NB4 (cell line): ENCODE measurements at places on chromosomes 7 and 10.
A peak's percentile ranks its signal among the peaks of the same experiment; 100 is the strongest.

GRCh38 chr7:24434972-24435371, 138.3 kb upstream of the PALS2 start:
- DNase-seq: peak; percentile 9

DNA sequence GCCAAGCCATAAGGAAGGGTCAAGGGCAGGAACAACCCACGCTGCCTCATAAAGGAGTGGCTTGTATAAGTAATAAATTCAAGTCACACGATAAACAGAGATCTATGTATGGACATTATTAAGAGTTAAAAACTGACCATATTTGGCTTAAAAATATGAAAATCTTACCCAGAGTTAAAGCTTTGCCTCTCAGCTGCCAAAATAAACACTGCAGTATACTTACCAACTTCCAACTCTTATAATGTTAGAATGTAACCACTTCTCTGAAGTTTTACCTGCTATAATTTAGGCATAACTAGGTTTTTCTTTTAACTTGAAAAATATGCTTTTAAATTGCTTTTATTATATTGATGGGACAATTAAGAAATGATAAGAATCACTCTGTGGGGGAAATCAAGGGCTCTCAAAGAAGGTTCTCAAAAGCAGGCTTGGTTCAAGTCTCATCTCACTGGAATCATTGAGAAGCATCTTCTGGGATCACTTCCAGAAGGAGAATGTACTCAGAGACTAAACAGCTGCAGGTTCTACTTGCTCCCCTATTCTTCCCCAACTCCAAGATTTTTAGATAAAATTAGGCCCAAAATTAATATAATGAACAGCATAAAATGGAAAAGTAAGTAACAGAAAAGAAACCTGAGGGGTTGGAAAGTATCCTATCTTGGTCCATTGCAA, 16.1 kb upstream of the CAV2 start:
- DNase-seq: no peak

DNA sequence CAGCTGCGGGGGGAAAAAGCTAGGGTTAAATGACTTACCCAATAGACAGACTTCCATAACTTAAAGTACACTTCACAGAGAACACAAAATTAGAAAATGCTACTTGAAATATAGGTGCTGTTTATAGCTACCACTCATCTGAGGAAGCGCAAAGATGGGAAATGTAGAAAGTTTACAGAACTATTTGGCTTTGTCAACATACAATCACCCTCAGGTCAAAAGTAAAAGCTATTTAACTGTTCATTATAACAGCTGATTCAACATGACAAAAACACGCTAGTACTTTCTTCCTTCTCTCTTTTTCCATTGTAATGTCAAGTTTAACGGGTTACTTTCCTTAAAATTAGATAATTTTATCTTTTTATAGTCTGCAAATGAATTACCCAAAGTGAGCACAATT, 51.2 kb downstream of the PUS7 start:
- DNase-seq: no peak

DNA sequence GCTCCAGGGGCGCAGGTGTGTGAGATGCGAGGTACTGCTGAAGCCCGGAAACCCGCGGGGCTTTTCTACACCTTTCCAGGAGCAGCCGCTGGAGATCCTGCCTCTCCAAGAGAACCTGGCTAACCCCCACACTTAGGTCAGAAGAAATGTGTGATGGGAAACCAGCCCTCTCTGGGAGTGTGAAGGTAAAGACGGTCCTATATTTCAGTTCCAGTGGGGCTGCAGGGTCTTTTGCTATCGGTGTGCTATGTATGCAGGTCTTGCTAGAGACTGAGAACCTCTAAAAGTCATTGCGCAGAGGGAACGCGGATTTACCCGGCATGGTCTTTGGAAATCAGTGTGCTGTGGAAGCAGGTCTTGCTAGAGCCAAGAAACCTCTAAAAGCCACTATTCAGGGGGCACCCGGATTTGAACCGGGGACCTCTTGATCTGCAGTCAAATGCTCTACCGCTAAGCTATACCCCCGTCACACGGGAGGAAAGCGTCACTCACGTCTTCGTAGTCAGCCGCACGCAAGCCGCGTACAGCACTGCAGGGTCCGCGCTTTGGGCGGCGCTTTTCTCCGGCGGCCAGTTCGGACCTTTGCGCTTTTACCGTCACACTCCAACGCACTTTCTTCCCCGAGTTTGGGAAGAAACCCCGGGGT, 46.0 kb downstream of the ZNF777 start:
- DNase-seq: no peak

DNA sequence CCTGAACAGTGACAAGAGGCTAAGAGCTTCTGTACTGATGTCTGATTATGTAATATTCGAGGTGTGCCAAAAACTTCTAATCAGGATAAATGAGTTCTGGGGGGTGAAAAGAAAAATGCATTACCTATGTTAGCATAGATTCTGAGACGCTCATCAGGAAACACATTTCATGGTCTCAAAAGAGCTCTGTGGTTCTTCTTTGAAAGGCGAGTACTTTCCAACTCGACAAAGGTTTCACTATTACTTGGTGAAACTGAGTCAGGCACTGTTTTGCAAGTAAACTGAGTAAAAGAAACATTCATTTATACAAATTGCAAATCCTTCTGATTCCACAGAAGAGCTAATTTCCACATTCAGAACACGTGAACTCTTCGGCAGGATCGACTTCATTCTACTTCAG, 523.2 kb downstream of the GATA3 start:
- no peak for DNase-seq

GRCh38 chr10:132465889-132466519, 69.0 kb downstream of the PWWP2B start:
- no peak for DNase-seq

- DNase-seq: no peak
These were observed 5.2 kb downstream of the CLIP2 start for GRCh38 chr7:74294191-74294998.

DNA sequence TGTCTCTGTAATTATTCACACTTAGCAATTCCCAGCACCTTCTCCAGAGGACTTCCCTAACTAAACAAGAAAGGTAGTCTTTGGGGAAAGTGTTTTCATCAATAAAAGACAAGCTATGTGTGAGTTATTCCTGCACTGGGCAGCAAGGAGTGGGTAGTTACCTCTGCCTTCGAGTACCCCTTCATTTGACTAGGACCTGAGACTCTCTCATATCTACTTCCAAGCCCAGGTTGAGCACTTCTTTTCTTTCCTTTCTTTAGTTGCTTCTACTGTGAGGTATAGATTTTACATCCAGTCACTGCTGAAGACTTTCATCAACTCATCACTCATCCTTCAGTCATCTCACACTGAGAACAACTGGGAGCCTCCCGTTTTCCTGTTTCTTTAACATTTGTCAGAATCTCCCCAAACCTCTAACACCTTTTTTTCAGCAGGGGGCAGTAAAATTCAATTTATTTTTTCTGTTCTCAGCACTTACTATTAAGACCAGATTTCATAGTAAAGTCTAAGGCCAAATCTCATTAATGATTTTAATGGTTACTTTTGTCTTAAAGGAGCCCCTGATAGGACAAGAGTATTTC, 80.1 kb upstream of the PRSS1 start:
- peak; percentile 29 for DNase-seq

- DNase-seq: no peak
These were observed 100.9 kb upstream of the DPP6 start for GRCh38 chr7:153951316-153951715.

DNA sequence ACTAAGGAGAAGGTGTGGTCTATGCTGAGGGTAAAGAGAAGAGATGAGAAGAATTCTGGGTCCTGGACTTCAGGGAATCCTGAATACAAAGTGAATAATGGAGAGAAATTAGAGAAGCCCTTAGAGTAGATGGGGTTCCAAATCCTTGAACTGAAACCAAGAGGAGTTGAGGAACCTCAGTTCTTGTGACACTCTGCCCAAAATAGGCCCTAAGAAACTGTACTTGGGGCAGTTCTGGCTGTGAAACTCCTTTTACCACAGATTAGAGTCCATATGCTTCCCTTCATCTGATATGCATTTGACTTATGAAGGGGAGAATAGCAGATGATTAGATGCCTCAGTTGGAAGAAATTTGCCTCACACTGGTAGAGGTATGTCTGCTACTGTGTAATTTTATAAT, 19.0 kb downstream of the TES start:
- no peak for DNase-seq

- peak; percentile 94 for DNase-seq
These were observed 11.4 kb downstream of the KDM7A start for GRCh38 chr7:140165422-140165821.

GRCh38 chr10:80171248-80171660, 34.1 kb downstream of the ANXA11 start:
- DNase-seq: no peak

DNA sequence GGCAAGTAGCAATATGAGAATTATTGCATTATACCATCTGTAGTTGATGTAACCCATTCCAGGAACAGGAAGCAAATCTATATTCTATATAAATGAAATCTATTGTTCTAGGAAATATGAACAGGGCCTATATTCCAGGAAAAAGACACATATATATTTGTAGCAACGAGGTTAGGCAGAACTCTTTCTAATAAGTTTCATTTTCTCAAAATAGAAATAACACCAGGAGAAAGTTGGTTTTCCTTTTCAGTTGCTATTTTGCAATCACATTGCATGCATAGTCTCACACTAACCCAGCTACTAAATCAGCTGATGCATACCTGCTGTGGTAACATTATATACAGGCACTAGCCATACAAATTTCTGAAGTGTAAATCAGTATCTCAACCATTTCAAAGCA, 6.2 kb upstream of the IFIT2 start:
- peak; percentile 64 for DNase-seq

GRCh38 chr10:103617602-103618385, 124.3 kb downstream of the NEURL1 start:
- DNase-seq: no peak

- no peak for DNase-seq
These were observed 39.9 kb upstream of the MKI67 start for GRCh38 chr10:128166151-128166550.

GRCh38 chr10:1035201-1035600, 9.5 kb upstream of the IDI2 start:
- DNase-seq: no peak

DNA sequence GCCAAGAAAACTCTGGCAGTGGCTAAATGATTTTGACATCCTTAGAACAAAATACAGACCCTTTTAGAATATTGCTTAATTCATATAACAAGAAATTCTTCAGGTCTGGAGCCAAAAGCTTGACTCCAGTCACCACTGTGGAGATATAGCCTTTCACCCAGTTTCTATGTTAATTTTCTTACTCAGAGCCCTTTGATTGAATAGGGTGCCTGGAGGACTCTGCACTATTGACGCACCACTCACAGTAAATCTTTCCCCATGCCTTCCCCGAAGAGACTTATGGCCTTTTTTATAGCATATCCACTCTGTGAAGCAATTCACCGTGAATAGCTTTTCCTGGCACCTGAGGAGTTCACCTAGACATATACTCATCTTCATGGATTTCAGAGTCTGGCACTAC, 613.8 kb downstream of the ZWINT start:
- no peak for DNase-seq

- peak; percentile 36 for DNase-seq
These were observed 470.5 kb upstream of the LRRTM3 start for GRCh38 chr10:66455304-66455703.

DNA sequence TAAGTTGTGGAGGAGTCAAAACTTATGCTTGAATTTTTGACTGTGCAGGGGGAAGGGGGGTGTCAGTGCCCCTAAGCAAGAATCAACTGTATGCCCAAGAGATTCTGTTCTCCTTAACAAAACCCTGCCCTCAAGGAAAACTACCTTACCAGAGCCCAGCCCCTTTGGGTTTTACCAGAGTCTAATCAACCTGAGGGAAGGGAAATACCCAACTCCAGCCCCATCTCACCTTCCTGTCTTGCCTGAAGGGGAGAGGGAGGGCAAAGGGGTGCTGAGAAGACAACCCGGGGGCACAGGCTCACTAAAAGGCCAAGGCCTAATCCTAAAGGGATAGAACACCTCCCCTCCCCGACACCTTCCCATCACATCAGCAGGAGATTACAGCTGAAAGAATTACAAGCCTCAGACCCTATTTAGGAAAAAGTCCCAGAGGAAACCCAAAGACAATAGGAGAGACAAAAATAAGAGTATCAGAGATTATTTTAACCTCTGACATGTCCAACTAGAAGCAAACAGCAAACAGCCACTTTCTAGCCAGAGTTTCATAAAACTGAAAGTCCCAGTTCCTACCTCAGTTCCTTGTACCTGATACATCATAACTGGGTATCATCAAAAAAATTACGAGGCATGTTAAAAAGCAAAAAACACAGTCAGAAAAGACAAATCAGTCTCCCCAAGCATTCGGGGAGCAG, 26.8 kb upstream of the C7orf33 start:
- DNase-seq: no peak

DNA sequence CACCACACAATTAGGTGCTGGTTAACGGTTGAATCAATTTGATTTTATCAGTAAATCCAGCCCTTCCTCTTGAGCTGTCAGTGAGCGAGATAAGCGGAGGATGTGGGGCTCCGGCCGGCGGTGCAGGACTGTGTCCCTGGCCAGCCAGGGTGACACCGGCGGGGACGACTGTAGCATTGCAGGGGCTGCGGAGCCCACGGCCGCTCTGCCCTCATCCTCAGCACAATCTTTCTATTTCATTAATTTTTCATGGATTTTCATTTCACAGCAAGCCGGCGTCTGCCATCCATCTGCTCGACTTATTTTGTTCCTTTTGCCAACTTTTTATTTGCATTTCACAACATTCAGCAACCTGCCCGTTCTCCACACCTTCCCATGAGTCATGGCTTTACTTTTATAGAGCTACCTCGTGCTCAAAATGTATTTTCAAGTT, 4.7 kb downstream of the ADARB2 start:
- DNase-seq: no peak

GRCh38 chr7:33698041-33698440, 207.3 kb upstream of the BMPER start:
- DNase-seq: no peak

DNA sequence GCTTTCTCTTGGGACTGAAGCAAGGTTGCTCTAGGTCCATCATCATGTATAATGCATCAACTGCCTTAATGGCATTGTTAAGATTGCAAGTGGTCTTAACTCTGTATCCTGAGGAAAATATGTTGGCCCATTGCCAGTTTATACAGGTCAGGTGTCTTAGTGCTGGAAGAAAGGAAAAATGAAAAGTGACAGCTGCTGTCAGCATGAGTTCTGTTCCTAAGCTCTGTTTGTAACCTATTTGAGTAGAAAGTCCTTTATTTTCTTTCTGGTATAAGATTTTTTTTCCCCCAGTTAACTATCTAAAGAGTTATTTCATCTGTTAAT, 127.2 kb downstream of the SRI start:
- no peak for DNase-seq

GRCh38 chr7:55235115-55235514, 130.0 kb upstream of the LANCL2 start:
- no peak for DNase-seq

DNA sequence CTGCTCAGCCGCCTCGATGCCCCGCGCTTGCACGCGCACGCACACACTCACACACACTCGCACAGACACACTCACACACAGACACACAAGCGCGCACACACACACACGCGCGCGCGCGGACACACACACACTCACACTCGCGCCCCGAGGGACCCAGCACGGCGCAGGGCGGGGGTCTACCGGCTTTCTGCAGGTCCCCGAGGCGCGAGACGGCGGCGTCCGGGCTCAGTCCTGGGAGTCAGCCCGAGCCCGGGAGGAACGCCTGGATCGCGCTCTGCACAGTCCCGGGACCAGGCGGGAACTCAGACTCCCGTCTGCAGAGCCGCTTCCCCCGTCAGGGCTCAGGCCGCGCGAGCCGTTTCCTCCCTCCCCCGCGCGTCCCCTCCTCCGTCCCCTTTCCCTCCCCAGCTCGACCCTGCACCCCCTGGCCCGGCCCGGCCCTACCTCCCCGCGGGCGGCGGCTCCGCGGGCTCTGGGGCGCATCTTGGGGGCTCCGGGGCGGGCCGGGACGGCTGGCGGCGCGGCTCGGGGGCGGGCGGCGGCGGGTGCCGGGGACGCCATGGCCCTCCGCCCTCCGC, 464 bp downstream of the DENND2A start:
- DNase-seq: peak; percentile 17
